Stimulated activated CD8-positive, alpha-beta memory T cell treated with anti-CD3 and anti-CD28 coated beads, Interleukin-15, amount 100 ng/mL, for 4 hours (primary cell): ENCODE measurements at places on chromosomes 13 and 19.

DNA sequence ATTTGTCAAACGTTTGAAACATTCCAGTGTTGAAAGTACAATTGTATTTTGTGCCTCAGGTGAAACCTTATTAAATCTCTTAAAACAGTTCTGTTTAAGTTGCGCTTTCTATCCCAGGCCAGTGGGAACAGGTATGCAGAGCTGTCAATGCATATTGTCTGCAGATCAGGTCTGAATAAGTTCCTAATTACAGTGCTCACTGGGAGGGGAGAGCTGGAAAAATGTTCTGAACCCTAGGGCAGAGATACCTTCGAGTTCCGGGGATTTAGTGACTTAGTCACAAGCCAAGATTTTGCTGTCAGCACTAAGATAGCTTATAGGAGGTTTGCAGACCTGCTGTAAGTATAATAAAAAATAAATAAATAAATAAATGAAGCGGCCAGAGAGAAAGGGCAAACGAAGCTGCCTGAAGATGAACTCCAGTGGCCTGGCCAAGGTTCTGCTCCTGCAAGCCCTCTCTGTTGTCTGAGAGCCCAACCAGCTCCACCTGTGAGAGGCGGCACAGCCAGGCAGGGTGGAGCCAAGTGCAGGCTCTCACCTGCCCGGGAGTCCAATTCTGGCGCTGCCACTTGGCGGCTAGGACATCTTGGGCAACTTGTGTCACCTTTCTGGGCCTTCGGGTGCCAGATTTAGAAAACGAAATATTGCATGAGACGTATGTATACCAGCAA is 97.9 kb upstream of the SLC7A1 start:
- DNase-seq = no peak

DNA sequence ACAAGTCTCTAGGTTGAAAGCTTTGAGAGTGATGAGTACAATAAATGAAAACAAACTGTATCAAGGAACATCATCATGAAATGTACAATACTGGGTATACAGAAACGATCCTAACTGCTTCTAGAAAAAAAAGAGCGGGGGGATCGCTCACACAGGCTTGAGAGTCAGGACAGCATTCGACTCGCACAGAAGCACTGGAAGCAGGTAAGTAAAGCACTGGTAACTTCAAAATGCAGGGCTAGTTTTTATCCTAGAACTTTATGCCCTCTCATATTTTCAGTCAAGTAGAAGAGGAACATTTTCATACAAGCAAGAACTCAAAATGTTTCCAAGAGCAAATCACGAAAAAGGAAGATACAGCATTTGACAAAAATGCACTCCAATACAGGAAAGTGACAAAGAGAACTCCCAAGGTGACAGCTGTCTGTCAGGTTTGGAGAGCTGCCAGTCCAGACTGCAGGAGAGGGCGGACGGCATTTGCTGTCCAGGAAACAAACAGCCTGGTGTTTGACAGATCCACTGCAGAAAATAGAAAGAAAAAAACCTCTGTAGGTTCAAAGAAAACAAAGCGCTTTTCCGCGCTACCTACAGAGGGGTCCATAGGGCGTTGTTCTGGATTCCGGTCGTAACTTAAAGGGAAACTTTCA is 58.2 kb upstream of the XPO4 start:
- no peak for DNase-seq

- no peak for DNase-seq
Observed at GRCh38 chr13:33233547-33233946, 52.0 kb downstream of the STARD13 start.

DNA sequence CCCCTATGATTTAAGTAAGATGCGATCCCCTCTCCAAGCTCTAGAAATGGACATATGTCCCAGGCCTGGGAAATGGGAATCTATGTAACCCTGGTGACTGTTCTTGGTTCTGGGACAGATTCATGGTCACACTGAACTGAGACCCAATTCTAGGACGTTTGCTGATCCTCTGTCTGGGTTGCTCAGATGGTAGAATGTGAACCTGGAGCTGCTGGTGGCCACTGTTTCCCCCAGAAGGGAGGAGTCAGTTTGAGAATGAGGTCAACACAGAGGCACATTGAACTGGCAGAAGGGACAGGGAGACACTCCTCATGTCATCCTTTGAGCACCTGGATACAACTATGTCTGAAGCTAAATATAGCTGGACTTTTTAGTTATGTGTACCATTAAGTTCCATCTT is 29.1 kb downstream of the FAM187B start:
- DNase-seq = no peak

- DNase-seq = no peak
Observed at GRCh38 chr19:55447421-55448174, 4.5 kb upstream of the SHISA7 start.
